Upper lobe of right lung (tissue), 1 donor: ENCODE measurements at places on chromosomes 16 and 17. TPM values are rescaled to one million over a fixed set of nuclear protein-coding genes. Genes with fewer than 3 reads are reported as not detected.

DNA sequence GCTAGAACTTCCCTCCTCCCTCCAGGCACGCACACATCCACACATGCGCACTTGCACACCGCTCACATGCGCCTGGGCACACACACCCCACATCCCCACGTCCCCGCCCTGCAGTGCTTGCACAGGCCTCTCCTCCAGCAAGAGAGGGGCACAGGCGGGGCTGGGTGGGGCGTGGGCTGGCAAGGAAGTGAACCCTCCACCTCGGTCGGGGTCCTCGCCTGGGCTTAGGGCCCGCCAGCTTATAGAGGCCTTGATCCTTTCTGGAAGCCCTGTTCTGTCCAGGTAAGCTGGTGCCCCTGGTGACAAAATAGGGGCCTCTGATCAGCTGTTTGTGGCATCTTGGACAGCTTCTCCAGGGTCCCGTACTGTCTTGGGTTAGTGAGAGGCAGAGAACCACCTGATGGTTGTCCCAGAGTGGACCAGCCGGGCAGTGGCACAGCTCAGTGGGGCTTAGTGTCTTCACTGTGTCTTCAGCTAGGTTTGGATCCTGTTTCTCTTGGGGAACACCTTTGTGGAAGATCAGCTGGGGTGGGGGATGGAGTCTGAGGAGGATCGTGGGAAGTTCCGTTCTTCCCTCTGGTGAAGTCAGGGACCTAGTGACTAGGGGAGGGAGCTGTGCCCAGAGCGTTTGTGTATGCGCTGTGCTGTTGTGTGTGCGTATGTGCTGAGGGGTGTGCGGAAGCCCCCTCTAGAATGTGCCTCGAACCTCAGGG lies 12.1 kb downstream of the TBX4 start:
- peak overlapping the region; percentile 77 for H3K27ac ChIP-seq
- H3K4me3 ChIP-seq: no peak overlapping the region
- peaks cover under 1% of the 10 kb centered on the region for H3K36me3 ChIP-seq

DNA sequence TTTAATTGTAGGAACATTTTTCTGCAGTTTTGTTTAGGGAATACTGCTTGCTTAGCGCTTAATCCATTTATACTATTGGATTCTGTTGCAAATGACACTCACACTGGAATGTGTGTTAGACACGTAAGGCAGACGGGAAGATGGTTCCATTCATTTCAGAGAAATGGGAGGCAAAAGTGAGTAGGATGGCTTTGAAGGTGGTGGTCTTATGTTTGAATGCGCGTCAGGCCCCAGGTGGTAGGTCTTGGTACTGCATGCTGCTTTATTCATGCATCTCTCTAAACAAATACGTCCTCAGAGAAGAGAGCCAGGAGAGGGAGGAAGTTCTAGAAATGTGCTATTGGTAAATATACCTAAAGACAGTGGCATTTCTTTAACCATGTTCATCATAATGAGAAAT lies 997.6 kb upstream of the RBFOX1 start:
- no peak overlapping the region for H3K4me3 ChIP-seq
- DNase-seq: no peak
- no peaks in the 10 kb centered on the region for H3K27me3 ChIP-seq
- H3K27ac ChIP-seq: no peak overlapping the region
- H3K4me1 ChIP-seq: no peaks in the 10 kb centered on the region
- no peaks in the 10 kb centered on the region for H3K36me3 ChIP-seq

DNA sequence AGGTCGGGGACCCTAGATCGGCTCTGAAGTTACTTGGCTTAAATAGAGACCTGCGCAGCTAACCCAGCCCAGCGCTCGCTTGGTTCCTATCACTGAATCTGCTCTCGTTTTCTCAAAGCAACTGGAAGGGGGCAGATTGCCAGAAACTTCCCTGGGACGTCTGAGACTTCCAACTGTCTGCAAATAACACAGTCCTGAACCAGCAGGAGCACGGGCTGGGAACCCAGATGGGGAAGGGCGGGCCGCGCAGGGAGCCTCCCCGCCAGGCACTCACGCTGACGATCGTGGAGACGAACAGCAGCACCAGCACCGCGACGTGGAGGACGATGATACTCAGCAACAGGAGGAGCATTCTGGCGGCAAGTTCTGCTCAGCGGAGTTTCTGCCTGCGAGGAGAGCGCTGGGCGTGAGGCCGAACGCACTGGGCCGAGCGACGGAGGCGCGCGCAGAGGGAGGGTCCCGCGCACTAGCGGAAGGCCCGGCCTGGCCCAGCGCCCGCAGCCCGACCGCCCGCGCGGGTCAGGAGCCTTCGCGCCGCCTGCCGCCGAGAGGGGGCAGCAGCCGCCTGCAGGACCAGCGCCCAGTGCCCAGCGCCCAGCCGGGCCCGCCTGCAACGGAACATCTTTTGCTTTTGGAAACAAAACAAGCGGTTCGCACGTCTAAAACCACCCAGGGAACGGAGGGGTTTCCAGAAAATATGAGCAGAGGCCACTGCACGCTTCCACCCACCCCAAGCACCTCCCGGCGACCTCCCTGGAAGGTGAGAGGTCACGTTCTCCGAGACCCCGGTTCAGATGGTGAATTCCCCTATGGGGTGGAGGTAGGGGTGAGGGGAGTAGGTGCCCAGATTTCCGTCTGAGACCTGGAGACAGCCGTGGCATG lies 4.5 kb downstream of the PMP22 start:
- H3K27me3 ChIP-seq: no peaks in the 10 kb centered on the region
- peak overlapping the region; percentile 62 for H3K4me3 ChIP-seq
- H3K4me1 ChIP-seq: peaks cover 40% of the 10 kb centered on the region
- peaks cover 34% of the 10 kb centered on the region for H3K36me3 ChIP-seq

GRCh38 chr17:37274461-37274860 lies 101.3 kb upstream of the C17orf78 start:
- peaks cover 12% of the 10 kb centered on the region for H3K4me1 ChIP-seq
- no peak overlapping the region for H3K27ac ChIP-seq
- no peaks in the 10 kb centered on the region for H3K27me3 ChIP-seq
- peaks cover 38% of the 10 kb centered on the region for H3K36me3 ChIP-seq

DNA sequence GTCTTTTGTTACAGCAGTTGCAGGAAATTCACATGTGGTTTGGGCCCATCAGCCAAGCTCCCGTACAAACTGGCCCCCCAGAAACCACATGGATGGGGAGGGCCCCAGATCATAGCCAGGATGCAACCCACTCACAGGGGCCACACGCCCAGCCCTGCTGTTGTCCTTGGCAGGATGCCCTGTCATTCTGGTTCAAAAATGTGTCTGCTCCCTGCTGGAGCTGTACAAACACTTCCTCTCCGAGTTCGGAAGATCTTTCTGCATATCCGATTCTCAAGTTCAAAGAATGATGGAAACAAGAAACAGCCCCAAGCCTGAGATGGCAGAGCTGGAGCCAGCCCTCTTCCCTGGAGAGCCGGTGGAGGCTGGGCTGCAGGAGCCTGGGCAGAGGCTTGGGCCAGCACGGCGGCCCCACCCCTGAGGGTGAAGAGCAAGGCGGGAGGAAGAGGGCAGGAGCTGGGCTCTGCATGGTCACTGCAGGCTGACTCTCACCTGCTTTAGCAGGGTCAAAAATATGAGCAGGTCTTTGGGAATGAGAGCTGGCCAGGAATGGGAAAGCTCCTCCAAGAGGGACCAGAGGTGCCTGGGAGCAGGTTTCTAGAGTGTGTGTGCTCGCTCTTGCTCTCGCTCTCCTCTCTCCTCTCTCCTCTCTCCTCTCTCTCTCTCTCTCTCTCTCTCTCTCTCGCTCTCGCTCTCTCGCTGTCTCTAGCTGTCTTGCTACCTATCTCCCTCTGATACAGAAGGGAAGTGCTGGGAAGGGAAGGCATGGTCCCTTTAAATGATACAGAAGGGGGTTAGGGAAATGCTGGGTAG lies 34.7 kb upstream of the ENPP7 start:
- no peak overlapping the region for H3K27ac ChIP-seq
- no peak for DNase-seq
- H3K4me3 ChIP-seq: no peak overlapping the region
- no peaks in the 10 kb centered on the region for H3K36me3 ChIP-seq
- peaks cover 19% of the 10 kb centered on the region for H3K4me1 ChIP-seq

GRCh38 chr17:17740615-17741348 lies 59.5 kb downstream of the RAI1 start:
- no peaks in the 10 kb centered on the region for H3K27me3 ChIP-seq
- H3K27ac ChIP-seq: no peak overlapping the region
- DNase-seq: no peak
- H3K4me1 ChIP-seq: peaks cover 47% of the 10 kb centered on the region
- H3K4me3 ChIP-seq: no peak overlapping the region

GRCh38 chr16:9286930-9287329 lies 195.5 kb downstream of the HAPSTR1 start:
- H3K4me1 ChIP-seq: no peaks in the 10 kb centered on the region
- H3K36me3 ChIP-seq: no peaks in the 10 kb centered on the region
- no peak for DNase-seq
- no peak overlapping the region for H3K27ac ChIP-seq
- H3K4me3 ChIP-seq: no peak overlapping the region
- H3K27me3 ChIP-seq: no peaks in the 10 kb centered on the region

GRCh38 chr16:11129378-11129781 lies 126.6 kb downstream of the SOCS1 start:
- no peaks in the 10 kb centered on the region for H3K27me3 ChIP-seq
- H3K27ac ChIP-seq: no peak overlapping the region
- H3K36me3 ChIP-seq: peaks cover 23% of the 10 kb centered on the region

DNA sequence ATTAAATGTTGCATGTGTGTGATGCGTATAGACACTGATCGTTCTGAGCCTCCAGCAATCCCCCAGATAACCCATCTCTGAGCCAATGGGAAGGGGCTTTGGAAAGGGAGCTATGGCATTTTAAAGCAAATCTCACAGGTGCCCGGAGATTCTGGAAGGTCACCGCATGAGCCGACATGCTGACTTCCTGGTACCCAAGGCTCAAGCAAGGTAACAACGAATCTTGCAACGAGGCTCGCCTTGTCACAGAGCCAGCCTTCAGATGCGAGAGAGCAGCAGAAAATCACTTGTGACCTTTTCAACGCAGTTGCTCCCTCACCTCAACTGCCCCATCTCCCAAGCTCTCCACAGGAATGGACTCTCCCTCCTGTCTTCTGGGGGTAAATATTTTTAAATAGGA lies 154.8 kb upstream of the CDH5 start:
- H3K4me1 ChIP-seq: no peaks in the 10 kb centered on the region
- no peak overlapping the region for H3K4me3 ChIP-seq

- H3K4me1 ChIP-seq: no peaks in the 10 kb centered on the region
- DNase-seq: no peak
- H3K27ac ChIP-seq: no peak overlapping the region
- no peak overlapping the region for H3K4me3 ChIP-seq
- peaks cover 8% of the 10 kb centered on the region for H3K36me3 ChIP-seq
Measured at GRCh38 chr17:81117672-81118198, 47.6 kb upstream of the PVALEF start.

- peaks cover 32% of the 10 kb centered on the region for H3K36me3 ChIP-seq
- DNase-seq: peak; percentile 87
- no peak overlapping the region for H3K4me3 ChIP-seq
- peaks cover 18% of the 10 kb centered on the region for H3K4me1 ChIP-seq
- peak overlapping the region; percentile 82 for H3K27ac ChIP-seq
Measured at GRCh38 chr17:35022536-35023063, 40.9 kb downstream of the RFFL start.

- H3K27me3 ChIP-seq: no peaks in the 10 kb centered on the region
- no peak overlapping the region for H3K27ac ChIP-seq
- H3K4me1 ChIP-seq: no peaks in the 10 kb centered on the region
- DNase-seq: no peak
- H3K36me3 ChIP-seq: no peaks in the 10 kb centered on the region
Measured at GRCh38 chr17:76437467-76438402, 15.2 kb downstream of the UBE2O start.

GRCh38 chr17:78137392-78138203 lies 7.0 kb downstream of the TMC8 start:
- no peaks in the 10 kb centered on the region for H3K27me3 ChIP-seq
- H3K4me1 ChIP-seq: peaks cover 41% of the 10 kb centered on the region

GRCh38 chr16:11666103-11667055 lies 1.9 kb upstream of the SNN start:
- no peak overlapping the region for H3K4me3 ChIP-seq
- no peak for DNase-seq
- no peak overlapping the region for H3K27ac ChIP-seq
- H3K36me3 ChIP-seq: no peaks in the 10 kb centered on the region

DNA sequence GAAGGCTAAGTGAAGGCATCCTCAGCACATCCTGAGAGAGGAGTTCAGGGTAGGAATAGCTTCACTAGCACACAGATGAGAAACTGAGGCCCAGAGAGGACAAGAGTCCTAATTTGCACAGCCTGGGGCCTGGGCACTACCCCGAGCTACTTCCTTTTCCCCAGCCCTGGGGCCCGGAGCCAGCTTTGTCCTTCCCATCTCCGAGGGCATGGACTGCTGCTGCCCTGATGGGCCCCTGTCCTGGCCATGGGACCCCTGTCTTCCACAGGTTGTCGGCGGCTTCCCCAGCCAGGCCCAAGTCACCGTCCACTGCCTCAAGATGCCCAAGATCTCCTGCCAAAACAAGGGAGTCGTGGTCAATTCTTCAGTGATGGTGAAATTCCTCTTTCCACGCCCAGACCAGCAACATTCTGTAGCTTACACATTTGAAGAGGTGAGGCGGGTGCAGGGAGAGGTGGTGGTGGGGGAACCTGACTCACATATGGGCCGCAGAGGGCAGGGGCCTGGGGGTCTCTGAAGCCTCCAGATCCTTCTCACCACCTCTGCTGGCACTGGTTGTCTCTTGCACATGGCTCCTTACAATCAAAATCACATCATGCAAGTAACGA lies 11.4 kb upstream of the NLRC5 start:
- no peak overlapping the region for H3K27ac ChIP-seq
- no peak overlapping the region for H3K4me3 ChIP-seq
- H3K27me3 ChIP-seq: no peaks in the 10 kb centered on the region

The CIITA gene
- 78.9 TPM for total RNA-seq

The TCAP gene
- 5.3 TPM for total RNA-seq

The KRTAP1-3 gene
- not detected for total RNA-seq

The MEOX1 gene
- total RNA-seq: 1.5 TPM

The DNAI2 gene
- total RNA-seq: not detected

The TMEM98 gene
- total RNA-seq: 72.9 TPM
